ENCODE measurements at places on chromosomes 5 and 9.

DNA sequence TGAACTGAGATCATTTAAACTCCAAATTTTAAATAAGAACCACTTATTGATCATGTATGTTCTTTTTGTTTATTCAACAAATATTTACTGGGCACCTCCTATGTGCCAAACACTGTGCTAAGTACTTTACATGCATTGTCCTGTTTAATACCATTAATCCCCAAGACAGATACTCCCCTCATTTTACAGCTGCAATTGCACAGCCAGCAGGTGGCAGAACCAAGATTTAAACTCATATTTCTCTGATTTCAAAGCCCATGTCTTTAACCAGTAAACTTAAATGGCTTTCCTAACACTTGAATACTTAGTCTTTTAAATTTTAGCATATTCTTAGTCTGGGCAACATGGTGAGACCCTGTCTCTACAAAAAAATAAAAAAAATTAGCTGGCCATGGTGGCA, 43.4 kb upstream of the KIAA1958 start:
- peak; percentile 10 for DNase-seq
- H3K4me3 ChIP-seq = no peak overlapping the region
- H3K27ac ChIP-seq = no peak overlapping the region
- no peaks in the 10 kb centered on the region for H3K27me3 ChIP-seq

DNA sequence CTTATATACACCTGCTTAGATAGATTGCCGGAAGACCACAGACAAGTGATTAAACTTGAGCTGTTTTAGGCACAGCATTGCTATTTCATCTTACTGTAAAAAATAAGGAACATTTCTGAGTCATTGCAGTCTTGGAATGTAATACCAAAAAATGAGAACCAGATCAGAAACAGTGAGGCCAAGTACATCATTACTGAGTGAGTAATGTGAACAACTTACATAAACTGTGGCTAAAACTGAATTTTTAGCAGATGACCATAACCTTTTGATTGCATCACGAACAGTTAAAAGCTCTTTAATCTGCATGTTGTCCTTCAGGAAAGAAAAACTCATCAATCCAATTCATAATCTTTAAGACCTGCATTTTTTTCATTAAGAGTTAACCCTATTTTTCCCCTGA, 157.1 kb upstream of the FGF10 start:
- H3K27me3 ChIP-seq = no peaks in the 10 kb centered on the region
- H3K36me3 ChIP-seq = no peaks in the 10 kb centered on the region
- no peak for DNase-seq
- no peak overlapping the region for H3K27ac ChIP-seq

- no peaks in the 10 kb centered on the region for H3K27me3 ChIP-seq
- H3K36me3 ChIP-seq = no peaks in the 10 kb centered on the region
- no peak overlapping the region for H3K4me3 ChIP-seq
- no peaks in the 10 kb centered on the region for H3K4me1 ChIP-seq
These were observed 251.4 kb downstream of the ARHGAP26 start for GRCh38 chr5:143021595-143021994.

GRCh38 chr9:26947736-26948135, 694 bp upstream of the PLAA start:
- H3K36me3 ChIP-seq = peaks cover 10% of the 10 kb centered on the region
- H3K4me3 ChIP-seq = peak overlapping the region; percentile 86
- H3K4me1 ChIP-seq = peaks cover 39% of the 10 kb centered on the region
- DNase-seq = peak; percentile 13
